Cortex of kidney (tissue), 1 donor: ENCODE measurements at places on chromosomes 13 and 19.

- no peak for DNase-seq
Observed at GRCh38 chr19:39483141-39483540, 2.5 kb downstream of the TIMM50 start.

DNA sequence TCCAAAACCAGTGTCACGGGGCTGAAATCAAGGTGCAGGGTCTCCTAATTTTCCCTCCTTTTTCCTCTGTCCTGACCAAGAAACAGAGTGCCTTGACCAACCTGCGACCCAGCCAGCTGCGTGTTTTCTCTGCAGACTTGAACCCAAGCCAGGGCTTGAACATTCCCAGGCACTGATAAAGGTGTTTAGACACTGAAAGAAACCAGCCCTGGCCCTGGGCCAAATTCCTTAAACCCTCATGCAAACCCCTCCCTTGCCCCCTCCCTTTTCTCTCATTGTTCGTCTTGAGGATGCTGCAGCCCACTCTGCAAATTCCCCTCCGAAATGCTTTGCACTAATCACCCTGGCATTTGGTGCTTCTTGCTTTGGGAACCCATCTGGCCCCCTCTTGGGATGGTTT, 9.5 kb upstream of the FFAR2 start:
- DNase-seq: no peak

DNA sequence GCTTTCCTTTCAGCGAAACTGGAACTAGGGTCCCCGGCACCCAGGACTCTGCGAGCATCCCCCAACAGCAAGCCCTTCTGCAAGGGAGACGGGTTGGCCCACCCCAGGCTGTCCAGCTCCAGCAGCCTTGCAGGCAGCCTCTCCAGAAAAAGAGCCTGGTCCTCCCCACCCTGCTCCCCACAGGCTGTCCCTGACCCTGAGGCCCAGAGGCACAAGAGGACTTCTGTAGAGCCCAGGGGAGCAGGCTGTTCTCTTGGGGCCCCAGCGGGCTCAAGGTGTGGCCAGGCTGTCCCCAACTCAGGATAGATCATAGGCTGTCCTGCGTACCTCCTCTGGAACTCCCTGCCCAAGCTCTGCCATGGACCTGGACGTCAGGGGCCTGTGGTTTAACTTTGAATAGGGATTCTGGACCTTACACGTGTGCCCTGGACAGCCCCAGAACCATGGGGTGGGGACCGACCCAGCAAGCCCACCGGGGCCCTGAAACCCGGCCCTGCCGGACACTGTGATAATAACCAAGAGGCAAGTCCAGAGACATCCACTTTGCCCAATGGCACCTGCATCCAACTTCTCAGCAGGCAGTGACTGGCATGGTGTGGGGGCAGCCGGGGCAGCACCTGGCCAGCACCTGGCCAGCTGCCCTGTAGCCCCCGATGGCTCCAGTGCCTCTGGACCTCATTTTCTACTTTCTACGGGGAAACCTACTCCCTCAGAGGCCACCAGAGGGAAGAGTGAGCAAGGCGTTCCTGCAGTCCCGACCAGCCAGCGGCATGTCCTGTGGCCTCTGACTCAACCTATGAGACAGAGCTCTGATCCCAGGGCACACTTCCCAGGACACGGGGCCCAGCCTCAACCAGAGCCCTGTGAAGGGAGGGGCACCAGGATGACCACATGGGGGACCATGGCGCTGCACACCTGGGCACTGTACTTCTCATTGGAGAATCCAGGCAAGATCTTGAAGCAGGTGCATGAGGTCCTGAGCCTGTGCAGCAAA, 50.9 kb upstream of the TPM4 start:
- no peak for DNase-seq

DNA sequence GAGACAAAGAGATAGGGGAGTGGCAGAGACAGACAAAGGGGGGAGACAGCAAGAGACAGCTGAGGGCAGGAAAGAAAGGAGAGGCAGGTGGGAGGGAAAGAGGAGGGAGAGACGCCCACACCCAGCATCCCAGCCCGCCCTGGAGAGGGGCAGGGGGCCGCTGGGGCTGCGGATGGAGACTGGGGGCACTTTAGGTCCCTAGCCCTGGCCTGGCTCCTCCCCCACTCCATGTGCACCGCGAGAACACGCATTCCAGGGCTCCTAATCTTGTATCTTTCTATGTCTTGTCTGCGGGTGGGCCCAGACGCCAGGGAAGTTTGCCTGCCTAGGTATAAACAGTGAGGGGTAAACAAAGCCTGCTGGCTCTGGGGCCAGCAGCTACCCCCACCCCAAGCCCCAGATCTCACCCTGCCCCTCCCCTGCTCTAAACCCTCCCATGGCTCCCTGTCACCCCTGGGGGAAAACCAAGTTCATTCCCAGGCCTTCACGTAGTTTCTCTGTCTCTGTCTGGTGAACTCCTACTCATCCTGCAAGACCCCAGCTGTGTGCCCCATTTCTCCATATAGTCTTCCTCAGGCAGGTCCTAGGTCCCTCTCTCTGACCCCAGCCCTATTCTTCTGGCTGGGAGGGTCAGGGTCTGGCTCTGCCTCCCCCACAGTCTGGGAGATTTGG, 5.7 kb downstream of the TLE5 start:
- no peak for DNase-seq

GRCh38 chr19:36331353-36332228, 47.4 kb downstream of the ZFP14 start:
- DNase-seq: no peak

GRCh38 chr13:112098699-112099098, 31.8 kb downstream of the SOX1 start:
- no peak for DNase-seq

DNA sequence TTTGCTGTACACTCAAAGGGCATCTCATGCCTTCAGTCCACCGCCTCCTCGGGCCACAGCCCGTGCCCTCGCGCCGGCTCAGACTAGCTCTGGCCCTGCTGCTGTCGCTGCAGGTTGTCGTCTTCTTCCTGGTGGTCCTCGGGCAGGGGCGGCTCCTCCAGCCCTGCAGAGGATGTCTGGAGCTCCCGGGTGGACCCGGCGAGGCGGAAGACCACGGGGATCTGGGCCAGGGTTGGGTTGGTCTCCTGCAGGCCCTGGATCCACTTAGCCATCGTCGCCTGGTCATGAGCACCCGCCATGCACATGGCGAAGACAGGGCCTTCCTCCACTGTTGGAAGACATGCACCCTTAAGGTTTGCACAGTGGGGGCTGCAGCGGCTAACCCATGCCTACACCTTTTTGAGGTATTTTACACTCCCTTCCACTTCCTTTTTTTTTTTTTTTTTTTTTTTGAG, 489 bp upstream of the ZNF653 start:
- DNase-seq: no peak

GRCh38 chr13:32409001-32409313, 19.0 kb downstream of the N4BP2L1 start:
- DNase-seq: no peak

- no peak for DNase-seq
Observed at GRCh38 chr13:105363261-105364190, 1171.9 kb downstream of the EFNB2 start.

- no peak for DNase-seq
Observed at GRCh38 chr13:73835138-73835721, 299.0 kb downstream of the KLF12 start.

- no peak for DNase-seq
Observed at GRCh38 chr13:112626124-112626523, 38.2 kb upstream of the TUBGCP3 start.

DNA sequence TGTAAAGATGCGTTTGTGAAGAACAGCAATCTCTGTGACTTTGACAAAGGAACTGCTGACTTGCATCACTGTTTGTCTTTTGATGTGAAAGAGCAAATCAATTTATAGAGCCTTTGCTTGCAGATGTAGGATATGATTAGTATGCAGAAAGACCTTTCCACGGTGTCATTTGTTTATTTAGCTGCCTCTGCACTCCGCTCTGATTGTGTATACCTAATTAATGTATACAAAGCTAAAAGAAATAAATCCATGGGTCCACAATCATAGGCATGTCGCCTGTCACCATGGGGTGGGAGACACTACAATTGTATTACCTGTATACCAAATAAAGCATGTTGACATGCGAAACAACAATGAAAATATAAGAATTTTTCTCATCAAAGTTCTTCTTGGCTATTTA, 410.7 kb downstream of the MZT1 start:
- DNase-seq: no peak

DNA sequence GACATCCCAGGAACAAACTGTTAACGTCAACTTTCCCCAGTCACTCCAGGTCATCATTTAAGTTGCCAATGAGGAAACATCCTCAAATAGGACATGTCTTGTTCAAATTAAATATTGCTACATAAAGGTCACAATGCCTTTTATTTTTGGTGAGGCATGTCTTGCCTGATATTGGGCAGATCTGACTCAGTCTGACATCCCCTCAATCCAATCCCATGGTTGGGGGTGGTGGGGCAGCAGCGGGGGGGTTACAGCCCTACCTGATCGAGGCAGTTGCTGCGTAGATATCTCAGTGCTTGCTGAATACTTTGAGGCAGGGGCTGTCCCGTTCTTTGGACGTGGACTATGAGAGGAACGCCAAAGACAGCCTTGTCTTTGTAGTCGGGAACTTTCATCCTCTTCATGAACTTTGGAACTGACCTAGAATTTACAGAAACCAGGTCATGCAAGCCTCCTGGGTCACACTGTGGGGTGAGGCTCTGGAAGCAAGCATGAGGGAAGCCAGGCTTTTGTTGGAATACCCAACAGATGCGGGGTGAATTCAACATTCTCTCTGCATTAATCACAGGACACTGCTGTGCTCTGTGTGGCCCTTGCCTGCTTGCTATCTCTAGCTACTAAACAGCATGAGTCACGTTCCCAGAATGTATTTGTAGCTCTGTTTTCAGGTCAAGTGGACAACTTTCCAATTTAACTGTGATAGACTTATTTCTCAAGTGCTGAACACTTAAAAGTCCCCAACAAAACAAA, 109.8 kb downstream of the KL start:
- DNase-seq: no peak

- DNase-seq: no peak
Observed at GRCh38 chr13:34124666-34125306, 306.8 kb downstream of the RFC3 start.

DNA sequence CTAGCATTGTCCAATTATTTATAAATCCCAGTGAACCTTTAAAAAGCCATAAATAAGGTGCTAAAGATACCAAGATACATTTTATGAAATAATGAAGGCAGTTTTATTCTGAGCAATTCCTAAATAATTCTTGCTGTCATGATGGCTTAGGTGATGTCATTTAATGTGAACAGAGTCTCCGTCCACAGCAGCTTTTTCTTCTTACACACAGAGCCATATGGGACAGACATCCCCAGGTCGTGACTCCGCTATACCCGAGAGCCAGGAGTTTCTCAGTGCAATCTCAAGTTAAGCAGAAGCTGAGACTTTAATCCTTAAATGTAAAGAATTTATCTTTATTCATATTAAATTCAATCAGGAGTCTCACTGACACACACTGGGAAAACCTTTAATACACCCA, 29.7 kb downstream of the EFNB2 start:
- no peak for DNase-seq

GRCh38 chr19:54062643-54063042, 1.1 kb downstream of the VSTM1 start:
- no peak for DNase-seq

- DNase-seq: no peak
Observed at GRCh38 chr19:29054886-29055675, 157.9 kb downstream of the UQCRFS1 start.

- no peak for DNase-seq
Observed at GRCh38 chr13:99564386-99564785, 63.1 kb downstream of the TM9SF2 start.

- no peak for DNase-seq
Observed at GRCh38 chr19:40632311-40633036, 31.3 kb downstream of the LTBP4 start.
